ENCODE measurements at places on chromosomes 11 and 22. TPM values are rescaled to one million over a fixed set of nuclear protein-coding genes. Genes with fewer than 3 reads are reported as not detected.

HORMAD2 gene
- not detected for total RNA-seq

GPHA2 gene
- not detected for total RNA-seq

CNGA4 gene
- total RNA-seq: 0.21 TPM

HMOX1 gene
- 46.6 TPM for total RNA-seq

OR52I1 gene
- total RNA-seq: not detected

RFPL1 gene
- not detected for total RNA-seq

GLYAT gene
- total RNA-seq: not detected

CHRM1 gene
- not detected for total RNA-seq

KRTAP5-8 gene
- not detected for total RNA-seq

SLC7A4 gene
- total RNA-seq: not detected
